ENCODE measurements at places on chromosomes 5 and 9.
A peak's percentile ranks its signal among the peaks of the same experiment; 100 is the strongest.

DNA sequence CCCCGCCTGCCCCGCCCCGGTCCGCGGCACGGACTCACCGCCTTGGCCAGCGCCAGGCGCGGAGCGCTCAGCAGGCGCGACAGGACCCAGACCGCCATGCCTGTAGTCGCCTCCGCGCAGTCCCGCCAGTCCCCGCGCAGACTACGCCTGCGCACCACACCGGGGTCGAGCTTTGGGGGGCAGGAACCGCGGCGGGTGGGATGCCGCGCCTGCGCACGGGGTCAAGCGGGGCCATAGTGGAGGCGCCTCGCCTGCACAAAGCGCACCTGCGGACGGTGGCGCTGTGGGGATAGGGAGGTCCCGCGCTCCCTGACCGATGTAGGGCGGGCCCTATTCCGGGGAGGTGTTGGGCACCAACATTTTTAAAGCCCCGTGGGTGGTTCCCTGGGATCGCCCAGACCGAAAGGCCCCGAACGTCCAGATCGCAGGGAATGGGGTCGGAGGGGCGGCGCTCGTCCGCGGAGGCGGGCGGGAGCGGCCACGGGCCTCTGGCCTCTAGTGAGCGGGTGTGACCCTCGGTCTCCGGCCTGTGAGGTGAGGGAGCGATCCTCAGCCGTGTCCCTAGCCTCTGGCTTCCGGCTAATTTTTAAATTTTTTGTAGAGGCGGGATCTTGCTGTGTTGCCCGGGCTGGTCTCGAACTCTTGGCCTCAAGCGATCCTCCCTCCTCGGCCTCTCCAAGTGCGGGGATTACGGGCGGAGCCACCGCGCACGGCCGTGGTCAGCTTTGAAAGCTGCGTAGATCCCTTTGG, 70.8 kb upstream of the LPCAT1 start:
- DNase-seq = peak; percentile 96

- peak; percentile 17 for DNase-seq
Measured at GRCh38 chr5:93601802-93602155, 18.8 kb downstream of the NR2F1 start.

GRCh38 chr5:14685757-14686156, 21.2 kb downstream of the OTULIN start:
- peak; percentile 63 for DNase-seq

GRCh38 chr5:140223567-140223966, 48.6 kb downstream of the CYSTM1 start:
- DNase-seq = no peak

DNA sequence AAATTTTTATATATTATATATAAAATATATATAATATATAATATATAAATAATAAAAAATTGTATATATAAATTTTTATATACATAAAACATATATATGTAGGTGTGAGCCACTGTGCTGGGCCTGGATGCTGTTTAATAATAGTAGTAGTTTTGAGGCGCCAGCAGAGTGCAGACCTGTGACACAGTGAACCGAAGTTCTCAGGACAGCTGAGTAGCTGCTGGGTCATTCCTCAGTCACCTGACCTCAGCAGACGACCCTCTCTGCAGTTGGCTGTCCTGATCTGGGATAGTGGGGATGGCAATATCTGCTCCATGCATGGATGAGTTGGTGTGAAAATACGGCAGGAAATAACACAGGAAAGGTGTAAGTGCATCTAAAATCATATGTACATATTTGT, 3.3 kb upstream of the SNX18 start:
- peak; percentile 34 for DNase-seq

GRCh38 chr5:172707285-172708182, 63.5 kb downstream of the DUSP1 start:
- peak; percentile 81 for DNase-seq

DNA sequence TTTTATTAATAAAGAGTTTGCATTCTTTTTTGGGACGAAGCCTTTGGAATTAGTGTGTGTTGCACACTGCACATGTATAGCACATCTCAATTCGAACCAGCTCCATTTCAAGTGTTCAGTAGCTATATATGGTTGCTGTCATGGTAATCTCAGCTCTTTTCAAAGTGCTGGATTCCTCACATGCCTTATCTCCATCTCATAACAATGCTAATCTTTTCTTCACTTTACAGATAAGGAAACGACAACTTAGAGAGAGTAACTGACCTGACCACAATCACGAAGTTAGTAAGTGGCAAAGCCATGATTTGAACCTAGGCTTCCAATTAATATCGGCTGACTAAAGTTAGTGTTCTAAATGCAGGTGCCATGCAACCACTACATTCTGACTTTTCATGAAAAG, 204.8 kb upstream of the RASEF start:
- DNase-seq = peak; percentile 14

GRCh38 chr5:36763454-36763853, 113.1 kb upstream of the NIPBL start:
- no peak for DNase-seq

- DNase-seq = no peak
Measured at GRCh38 chr5:44495280-44495679, 106.1 kb upstream of the FGF10 start.

GRCh38 chr9:85716031-85716877, 25.5 kb downstream of the AGTPBP1 start:
- DNase-seq = no peak

GRCh38 chr5:141881886-141882285, 3.7 kb upstream of the PCDH1 start:
- DNase-seq = peak; percentile 9

DNA sequence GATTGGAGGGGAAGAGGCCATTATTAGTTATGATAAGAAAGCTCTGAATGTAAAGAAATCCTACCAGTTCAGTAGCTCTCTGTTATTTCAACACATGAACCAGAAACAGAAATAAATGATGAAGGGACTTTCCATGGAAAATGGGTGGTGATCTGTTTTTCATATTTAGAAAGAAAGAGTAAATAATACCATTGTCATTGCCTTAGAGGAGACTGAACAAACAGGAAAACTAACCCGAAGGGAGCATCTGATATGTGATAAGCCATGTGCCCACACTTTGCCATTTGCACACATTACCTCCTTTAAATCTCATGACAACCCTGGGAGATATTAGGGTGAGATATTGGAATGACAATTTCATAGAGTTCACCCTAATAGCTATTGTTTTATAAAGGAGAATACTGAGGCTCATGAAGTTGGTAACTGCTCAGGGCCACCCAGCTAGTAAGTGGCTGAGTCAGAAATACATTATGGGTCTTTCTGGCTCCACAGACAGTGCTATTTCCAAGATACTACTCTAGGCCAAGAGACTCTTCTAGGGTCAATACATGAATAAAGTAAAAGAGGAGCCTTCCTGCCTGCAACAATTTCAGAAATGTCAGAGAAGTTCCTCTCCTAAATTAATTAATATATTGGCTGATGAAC, 111.0 kb upstream of the SLIT3 start:
- no peak for DNase-seq

DNA sequence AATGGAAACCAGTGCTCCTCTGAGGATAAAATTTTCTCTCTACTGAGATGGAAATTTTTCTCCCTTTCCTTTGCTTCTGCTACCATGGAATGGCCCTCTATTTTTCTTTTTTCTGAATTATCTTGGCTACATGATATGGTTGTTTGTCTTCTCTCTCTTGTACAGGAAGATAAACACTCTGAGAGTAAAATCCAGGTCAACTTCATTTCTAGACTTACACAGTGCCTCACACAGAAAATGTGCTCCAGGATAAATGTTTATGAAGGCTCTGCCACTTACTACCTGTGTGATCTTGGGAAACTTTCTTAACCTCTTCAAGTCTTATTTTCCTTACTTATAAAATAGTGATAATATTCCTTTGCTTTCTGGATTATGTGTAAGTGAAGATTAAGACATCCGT, 153.9 kb downstream of the PRELID2 start:
- DNase-seq = no peak

DNA sequence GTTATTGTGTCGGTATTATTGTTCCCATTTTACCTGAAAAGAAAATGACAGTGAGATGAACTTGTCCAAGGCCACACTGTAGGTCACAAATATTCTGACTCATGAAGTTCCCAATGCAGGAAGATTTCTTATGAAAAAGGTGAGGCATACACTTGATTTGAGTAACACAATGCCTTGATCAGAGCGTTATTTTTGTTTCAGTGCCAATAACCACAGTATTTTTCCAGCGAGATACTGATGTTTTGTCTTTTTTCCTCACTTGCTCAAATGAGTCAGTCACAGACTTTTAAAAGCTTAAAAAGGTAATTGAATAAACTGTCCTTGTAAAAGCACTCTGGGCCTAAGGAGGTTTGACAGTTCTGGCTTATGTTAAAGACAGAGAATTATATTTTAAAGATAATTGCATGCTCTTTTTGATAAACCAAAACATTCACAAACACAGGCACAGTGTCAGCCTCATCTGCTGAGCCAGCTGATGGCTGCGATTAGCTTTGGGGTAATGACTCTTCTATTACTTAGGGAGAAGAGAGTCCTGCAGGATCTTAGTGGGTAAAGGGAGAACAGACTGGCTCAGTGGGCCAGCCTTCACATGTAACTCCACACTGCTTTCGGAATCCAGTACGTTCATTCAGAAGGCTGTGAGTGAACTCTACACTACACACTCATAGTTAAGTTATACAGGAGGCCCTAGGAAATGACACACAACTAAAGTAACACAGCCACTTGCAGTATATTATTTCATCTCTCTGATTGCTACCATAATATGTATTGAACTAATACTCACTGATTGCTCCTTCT, 165.5 kb upstream of the CD180 start:
- DNase-seq = no peak

- DNase-seq = no peak
Measured at GRCh38 chr5:107524111-107524510, 146.6 kb downstream of the EFNA5 start.

DNA sequence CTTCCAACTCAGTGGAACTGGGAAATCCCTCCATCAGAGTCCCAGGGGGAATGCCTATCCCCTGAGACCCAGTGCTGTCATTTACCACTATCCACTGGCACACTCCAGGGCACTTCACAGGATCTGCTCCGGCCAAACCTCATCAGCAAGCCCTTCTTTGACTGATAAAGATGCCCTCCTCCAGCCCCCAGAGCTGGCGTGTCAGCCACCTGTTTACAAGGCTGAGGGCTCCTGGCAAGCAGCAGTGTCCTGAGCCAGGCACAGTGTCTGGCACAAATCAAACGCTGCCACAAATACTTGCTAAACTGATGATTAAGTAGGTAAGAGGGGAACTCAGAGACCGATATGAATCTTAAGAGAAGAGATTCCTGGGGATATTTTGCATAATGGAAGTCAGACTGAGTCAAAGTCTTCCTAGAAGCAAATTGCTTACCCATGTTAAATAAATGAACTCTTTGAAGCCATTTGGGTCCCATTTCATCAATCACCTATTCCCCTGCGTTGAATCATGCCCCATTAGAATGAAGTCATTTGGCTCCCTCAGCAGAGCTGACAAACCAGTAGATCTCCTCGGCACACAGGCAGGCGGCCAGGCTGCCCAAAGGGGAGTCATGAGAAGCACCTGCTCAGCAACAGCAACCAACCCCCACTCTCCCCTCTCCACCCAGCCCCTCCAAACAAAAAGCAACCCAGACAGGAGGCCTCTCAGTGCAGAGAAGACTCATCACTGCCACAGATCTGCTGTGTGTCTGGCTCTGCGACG, 97.4 kb downstream of the CDK5RAP2 start:
- DNase-seq = no peak

DNA sequence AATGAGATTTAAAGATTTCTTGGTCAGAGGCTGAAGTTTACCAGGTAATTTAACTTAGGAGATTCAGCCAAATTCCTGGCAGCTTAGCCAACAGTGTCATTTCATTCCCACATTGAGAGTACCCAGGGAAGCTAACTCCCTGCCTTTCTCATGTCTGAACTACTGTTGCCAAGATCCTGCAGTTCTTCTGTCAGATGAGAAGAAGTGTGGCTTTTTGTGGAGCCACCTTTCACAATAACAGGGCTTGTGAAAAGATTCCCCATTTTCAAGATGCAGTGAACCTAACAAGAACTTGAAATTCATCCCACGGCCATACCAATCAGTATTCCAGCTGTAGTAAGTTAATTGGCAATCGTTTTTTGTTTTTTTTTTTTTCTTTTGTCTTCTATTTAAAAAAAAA, 176.4 kb downstream of the XRCC4 start:
- DNase-seq = no peak

DNA sequence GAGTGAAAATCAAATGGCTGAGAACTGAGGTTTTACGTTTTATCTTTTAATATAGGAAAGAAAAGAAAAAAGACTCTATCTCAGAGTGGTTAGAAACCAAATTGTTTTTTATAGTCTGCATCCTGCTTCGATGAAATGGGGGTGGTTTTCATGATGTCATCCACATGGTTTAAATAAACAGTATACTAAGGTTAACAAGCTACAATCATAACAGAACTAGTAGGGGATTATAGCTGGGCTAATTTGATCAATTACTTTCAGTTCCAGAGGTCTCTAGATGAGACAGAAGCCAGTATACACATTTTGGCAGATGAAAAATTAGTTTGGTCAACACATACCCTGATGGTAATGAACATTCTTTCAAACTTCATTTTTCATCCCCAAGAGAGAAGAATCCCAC, 106.3 kb upstream of the SNX2 start:
- no peak for DNase-seq

DNA sequence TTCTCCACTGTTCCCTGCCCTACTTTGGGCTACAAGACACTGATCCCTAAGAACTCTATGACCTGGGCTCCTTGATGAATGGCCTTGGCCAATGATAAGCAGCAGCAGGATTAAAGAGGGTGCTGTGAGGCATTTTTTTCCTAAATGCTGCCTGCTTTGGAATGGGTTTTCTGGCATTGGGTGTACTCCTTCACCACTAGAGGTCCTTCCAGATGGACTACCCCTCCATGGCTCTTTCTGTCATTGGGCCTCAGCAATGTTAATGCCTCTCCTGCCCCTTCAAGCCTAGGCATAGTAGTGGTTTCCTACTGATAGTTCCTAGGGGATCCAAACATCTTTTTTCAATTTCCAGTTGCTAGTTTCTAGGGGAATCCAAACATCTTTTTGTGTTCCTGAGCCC, 319.3 kb upstream of the RPS23 start:
- DNase-seq = peak; percentile 58

GRCh38 chr5:143583409-143583808, 179.9 kb upstream of the NR3C1 start:
- no peak for DNase-seq

GRCh38 chr5:163964671-163965070, 459.3 kb downstream of the MAT2B start:
- DNase-seq = peak; percentile 16

- no peak for DNase-seq
Measured at GRCh38 chr5:91092859-91093783, 290.0 kb downstream of the ARRDC3 start.

- no peak for DNase-seq
Measured at GRCh38 chr5:81290146-81290545, 11.2 kb upstream of the ZCCHC9 start.
